ENCODE measurements at places on chromosomes 6 and 20.

DNA sequence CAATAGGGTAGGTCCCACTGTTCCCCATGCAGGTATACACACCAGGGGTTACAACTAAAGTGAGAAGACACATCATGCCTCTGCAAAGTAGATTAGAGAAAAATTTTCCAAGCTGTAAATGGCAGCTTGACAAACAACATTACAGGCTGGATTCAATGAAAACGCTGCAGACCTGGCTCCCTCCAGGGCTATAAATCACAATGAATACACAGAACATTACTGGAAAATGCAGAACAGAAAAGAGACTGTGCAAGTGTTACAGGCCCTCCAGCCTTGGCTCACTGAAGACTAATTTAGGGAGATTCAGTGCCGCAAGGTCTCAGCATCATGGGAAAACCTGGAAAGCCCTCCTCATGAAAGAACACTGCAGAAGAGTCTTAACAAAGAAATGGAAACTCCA lies 207.8 kb downstream of the KHDC1L start:
- no peak for DNase-seq

DNA sequence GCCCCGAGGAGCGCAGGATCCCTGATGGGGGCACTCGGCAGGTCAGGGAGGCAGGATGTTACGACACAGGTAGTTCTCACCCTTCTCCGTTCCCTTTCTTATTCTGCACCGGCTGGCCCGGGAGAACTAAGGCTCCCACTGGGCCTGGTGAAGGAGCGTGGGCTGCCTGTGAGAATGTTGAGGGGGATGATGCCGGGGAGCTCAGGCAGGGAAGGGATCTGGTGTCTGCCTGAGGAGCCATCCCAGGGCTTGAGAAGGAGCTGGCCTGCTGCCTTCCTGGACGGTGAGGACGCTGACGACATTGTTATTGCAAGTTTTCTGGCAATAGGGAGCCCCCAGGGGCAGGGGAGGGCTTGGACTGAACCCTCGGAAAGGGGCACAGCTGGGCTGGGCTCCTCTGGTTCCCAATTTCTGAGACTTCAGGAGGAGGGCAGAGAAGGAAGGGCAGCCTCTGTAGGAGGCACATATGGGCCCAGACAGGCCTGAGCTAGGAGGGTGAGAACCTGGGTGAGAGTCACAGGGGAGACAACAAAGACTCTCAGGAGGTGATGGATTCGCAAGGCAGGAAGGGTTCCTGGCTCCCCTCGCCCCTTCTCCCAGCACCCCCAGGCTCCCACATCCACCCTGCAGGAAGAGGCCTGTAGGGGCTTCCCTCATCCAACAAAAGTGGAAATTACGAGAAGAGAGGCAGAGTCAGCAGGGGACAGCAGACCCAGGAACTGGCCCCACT lies 32.8 kb downstream of the CYP21A2 start:
- DNase-seq: no peak

DNA sequence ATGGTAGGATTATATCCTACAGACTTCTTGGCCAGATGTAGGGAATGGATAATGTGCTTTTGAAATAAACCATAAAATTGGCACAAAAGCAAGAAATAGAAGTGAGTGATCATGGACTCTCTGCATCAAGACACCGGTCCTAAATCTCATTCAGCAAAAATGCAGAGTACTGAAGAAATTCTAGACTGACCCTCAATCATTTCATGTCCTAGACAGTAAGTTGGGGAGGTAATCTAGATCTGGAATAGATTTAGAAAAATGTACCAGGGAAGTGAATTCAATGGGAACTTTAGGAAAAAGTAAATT lies 69.7 kb upstream of the ADTRP start:
- no peak for DNase-seq

GRCh38 chr6:143478479-143479062 lies 28.0 kb downstream of the PEX3 start:
- no peak for DNase-seq

GRCh38 chr6:23728707-23729106 lies 397.3 kb upstream of the NRSN1 start:
- DNase-seq: no peak

GRCh38 chr6:142914369-142914768 lies 30.6 kb downstream of the HIVEP2 start:
- no peak for DNase-seq

DNA sequence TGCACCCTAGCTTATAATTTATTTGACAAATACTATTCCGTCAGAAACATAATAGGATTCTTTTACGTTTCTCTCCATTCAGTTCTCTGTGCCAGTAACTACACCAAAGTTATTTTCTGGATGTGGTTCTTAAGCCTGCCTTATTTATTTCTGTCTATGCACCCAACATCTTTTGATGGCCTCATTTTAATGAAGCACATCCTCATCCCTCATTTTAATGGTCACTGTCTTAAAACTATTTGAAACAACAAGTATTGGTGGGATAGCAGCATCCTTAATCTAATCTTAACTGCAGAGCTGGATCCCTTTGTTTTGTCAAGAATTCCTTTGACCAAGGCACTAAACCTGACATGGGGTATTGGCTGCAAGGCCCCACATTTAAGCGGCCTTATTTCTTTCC lies 11.0 kb downstream of the FAM135A start:
- no peak for DNase-seq

- no peak for DNase-seq
These were observed 26.4 kb upstream of the BHLHE23 start for GRCh38 chr20:63032861-63033793.

GRCh38 chr20:5078399-5078958 lies 41.3 kb downstream of the PCNA start:
- DNase-seq: peak; percentile 74

- DNase-seq: no peak
These were observed 320 bp downstream of the GSTA4 start for GRCh38 chr6:52994839-52995088.

DNA sequence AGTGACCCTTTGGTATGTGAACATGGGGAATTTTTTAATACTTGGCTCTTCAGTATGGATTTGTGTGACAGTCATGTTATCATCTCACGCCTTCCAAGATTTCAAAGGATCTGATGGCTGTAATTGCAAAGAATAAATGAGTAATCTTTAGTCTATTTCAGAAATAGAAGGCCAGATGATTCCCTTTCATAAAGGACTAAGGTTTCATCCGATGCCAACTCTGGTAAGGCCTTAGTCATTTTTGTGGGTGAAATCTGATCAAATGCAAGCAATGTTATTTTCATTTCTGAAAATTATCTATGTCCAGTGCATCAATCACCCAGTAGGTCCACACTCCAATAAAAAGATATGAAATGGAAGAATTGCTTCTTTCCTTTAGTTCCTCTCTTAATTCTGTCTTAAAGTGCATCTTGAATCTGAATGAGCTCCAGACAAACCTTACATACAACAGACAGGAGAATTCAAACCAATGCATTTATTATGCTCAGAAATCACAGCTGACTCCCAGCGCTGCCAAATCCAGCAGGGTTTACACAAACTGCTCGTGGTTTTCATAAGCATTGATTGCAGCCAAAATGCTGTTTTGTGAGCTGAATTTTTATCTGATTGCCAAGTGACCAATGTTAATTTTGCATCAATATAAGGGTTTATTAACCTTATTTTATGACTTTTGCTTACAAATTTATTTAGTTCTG lies 565.2 kb upstream of the MARCKS start:
- DNase-seq: no peak

DNA sequence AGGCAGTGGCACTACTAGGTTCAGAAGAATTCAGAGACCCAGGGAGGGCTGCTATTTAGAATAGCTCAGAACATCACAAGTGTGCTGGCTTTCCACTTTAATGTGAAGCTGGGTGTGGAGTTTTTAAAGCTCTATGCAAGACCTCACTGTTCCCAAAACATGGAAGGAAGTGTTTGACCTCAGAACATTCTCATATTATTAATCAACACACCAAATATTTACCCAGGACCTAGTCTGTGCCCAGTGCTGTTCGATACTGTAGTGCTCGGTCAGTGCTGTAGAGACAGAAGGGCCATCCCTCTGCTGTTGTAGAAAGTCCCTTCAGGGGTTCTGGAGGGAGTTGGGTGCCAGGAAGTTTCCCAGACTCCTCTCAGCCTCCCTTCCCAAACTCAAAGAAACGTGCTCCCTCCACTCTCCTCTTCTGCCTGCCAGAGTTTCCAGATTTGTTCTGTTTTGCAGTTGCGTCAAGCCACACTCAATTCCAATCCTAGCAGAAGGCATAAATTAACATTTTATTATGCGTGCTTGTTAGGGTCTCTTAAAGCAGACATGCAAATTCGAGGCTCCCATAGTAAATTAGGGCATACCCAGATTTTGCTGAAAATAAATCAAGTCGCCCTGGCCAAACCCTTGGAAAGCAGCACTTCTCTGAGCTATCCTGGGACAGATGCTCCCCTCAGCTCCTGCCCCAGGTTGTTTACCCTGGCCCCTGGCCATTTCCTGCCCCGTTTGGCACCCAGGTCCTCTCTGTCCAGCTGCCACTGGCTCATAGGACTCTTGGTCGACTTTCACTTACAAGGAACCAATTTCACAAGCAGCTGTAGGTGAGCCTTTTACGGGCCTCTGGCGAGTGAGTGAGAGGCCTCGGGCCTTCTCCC lies 248.6 kb downstream of the HIVEP2 start:
- DNase-seq: no peak

DNA sequence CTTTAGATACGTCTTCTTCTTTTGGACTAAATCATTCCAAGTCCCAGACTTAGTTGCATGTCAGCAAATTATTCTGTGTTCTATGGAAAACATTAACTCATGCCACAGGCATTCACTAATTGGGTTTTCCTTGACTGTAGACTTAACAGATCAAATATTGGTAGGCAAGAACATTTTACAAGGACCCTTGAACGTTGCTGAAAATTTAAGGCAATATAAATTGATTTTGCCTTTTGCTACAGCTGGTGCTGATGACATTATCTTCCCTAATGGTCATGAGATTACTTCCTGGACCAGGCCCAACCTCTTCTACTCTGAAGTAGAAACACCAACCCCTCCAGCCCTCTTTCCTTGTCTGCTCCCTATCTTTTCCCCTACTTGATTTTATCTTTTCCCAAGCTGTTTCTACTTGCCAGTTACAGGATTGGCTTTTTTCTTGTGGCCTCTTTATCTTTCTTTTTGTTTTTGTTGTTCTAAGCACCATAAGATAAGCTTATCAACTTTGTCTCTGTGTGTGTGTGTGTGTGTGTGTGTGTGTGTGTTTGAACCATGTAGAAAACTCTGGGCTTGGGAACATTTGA lies 514.0 kb upstream of the SOX4 start:
- no peak for DNase-seq

GRCh38 chr6:136063096-136063495 lies 187.0 kb downstream of the MTFR2 start:
- DNase-seq: no peak

GRCh38 chr20:40279390-40279789 lies 409.6 kb downstream of the MAFB start:
- DNase-seq: no peak

- DNase-seq: no peak
These were observed 780 bp upstream of the KIAA0319 start for GRCh38 chr6:24646771-24647170.

DNA sequence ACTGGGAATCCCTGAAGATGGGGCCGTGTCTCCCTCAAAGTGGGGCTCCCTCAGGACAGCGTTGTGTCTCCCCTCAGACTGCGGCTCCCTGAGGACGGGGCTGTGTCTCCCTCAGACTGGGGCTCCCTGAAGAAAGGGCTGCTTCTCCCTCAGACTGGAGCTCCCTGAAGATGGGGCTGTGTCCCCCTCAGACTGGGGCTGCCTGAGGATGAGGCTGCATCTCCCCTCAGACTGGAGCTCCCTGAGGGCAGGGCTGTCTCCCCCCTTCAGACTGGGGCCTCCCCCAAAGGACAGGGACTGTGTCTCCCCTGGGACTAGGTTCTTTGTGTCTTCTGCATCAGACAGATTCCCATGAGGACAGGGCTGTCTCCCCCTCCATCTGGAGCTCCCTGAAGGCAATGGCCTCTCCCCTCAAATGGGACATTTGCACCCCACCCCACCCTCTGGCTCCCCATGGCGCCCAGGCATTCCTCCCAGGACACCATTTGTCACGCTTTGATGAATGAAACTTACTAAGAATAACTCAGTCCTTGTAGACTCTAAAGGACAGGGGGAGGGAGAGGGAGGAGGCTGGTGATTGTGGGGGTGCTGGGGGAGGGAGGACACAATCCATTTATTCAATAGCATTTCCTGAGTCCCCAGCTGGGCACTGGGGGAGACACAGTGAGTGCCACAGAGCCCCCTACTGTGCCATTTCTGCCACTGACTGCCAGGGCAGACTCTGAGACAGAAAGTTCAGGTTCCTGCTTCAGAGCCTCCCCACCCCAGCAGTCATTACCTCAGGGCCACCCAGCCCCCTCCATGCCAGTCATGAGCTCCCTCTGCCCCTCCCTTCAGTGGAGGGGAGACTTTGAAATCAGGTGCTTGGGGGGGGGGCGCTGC lies 122.4 kb downstream of the MRPL14 start:
- DNase-seq: no peak

DNA sequence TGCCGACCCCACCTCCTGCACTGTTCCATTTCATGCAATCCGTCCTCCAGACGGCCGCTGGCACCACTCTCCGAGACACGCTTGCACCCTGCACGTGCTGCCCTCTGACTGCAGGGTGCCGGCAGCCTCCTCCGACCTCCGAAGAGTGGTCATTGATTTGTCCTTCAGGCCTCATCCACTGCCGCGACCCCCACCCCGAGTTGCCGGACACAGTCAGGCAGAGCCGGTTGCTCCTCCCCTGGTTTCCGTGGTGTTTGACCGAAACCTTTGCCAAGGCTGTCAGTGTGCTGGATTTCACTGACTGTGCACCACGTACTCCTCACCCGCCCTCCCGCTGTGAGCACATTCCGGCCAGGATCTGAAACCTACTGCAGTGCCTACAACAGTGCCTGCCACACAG lies 156.4 kb upstream of the PDE10A start:
- no peak for DNase-seq

- no peak for DNase-seq
These were observed 97.5 kb downstream of the ERMARD start for GRCh38 chr6:169848946-169849345.

DNA sequence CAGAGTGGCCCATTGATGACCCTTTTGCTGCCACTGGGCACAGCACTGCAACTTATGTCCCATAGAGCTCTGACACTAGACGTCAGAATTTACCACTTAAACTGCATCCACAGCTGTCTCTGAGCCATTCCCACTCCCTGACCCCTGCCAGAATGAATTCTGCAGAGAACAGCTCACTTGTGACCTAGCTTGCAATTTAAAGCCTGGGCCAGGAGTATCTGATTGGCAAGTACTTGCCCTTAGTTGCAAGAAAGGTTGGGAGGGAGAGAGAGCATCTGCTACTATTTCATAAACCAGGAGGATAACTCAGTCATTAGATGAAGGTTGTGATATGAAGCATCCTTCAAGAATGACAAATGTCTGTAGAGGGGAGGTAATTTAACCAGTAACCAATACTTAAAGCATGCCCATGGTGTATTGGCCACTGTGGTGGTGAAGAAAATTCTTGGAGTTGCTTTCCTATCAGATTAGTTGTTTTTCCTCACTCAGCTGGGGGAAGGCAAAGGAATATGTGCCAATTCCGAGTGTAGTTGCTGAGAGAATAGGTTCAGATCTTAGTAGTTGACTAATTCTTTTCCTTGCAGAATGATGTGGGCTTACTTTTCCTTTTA lies 46.5 kb downstream of the IL22RA2 start:
- no peak for DNase-seq

GRCh38 chr6:135858931-135859330 lies 7.4 kb downstream of the PDE7B start:
- DNase-seq: no peak

- DNase-seq: no peak
These were observed 40.4 kb downstream of the TTI1 start for GRCh38 chr20:37992802-37993409.

Data from effector memory CD8-positive, alpha-beta T cell (primary cell).